ENCODE measurements at places on chromosomes 16 and 17. TPM values are rescaled to one million over a fixed set of nuclear protein-coding genes. Genes with fewer than 3 reads are reported as not detected.

The SRL gene
- 1.4 TPM for total RNA-seq

The SLC16A11 gene
- 4.5 TPM for total RNA-seq

The TMED6 gene
- 1.0 TPM for total RNA-seq

The PRR14 gene
- total RNA-seq, result 68.9 TPM

The ARHGDIA gene
- 340 TPM for total RNA-seq

The OR4D1 gene
- not detected for total RNA-seq

The EPX gene
- not detected for total RNA-seq

The C16orf54 gene
- 3.0 TPM for total RNA-seq

The SOX8 gene
- 1.4 TPM for total RNA-seq

The ASPA gene
- total RNA-seq, result 2.4 TPM

The NXN gene
- 46.0 TPM for total RNA-seq

The TBX2 gene
- total RNA-seq, result 33.9 TPM

The KRTAP4-4 gene
- not detected for total RNA-seq

The GRAP gene
- total RNA-seq, result 7.8 TPM

- no peak for DNase-seq
These were observed 613.7 kb downstream of the TMEM114 start for GRCh38 chr16:7976563-7976962.

GRCh38 chr17:46078675-46079074 lies 79.6 kb downstream of the STH start:
- no peak for DNase-seq

DNA sequence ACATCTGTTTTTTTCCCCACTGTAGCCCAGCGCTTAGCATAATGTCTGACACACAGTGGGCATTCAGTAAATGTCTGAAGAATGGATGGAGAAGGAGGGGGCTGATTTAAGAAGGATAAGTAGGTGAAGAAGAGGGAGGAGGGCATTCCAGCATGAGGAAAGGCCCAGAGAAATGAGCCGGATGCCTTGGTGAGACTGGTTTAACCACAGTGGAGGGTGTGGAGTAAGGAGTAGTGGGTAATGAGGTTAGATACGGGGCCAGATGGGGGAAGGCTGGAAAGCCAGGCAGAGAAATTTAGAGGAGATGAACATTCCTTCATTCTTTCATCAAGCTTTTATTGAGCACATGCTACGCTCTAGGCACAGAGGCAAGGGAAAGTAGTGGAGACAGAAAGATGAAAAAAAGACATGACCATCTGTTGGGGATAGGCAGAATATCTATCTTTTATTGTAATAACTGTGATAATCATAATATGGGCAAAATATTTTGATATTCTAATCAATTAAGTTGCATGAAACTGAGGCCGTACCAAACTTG lies 43.7 kb upstream of the NFAT5 start:
- no peak for DNase-seq

GRCh38 chr17:49944273-49944870 lies 24.6 kb upstream of the DLX4 start:
- DNase-seq, result no peak

DNA sequence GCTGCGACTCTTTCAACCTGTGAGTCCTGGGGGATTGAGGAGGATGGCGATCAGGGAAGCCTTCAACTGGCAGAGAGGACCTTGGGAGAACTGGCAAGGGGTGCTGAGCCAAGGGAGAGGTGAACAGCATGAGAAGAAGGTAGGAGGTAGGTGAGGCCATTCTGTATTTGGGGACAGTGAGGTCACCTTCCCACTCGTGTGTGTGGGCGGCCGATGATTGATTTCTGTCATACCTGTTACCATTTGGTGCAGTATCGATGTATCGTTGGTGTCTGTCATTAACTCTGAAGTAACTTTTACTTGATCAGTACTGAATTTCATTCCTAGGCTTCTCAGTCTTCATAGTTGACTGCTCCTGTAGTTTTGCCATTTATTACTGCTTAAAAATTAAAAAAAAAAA lies 3.8 kb downstream of the ARSG start:
- DNase-seq, result no peak

GRCh38 chr17:44901411-44901921 lies 2.2 kb upstream of the EFTUD2 start:
- DNase-seq, result no peak

DNA sequence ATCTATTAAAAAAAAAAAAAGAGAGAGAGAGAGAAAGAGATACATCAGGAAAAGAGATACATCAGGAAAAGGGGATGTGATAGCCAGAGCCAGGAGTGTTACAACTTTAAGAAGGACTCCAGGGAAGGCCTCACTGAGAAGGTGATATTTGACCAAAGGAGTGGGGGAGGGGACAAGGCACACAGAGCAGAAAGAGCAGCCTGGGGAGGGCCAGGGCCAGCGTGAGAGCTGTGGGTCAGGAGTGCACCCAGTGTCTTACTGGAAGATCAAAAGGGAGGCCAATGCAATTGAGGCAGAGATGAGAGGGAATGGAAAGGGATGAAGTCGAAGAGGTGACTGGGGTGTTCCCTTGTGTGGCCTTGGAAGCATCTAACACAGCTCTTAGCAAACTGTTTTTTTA lies 7.7 kb downstream of the ASPHD1 start:
- DNase-seq, result no peak

DNA sequence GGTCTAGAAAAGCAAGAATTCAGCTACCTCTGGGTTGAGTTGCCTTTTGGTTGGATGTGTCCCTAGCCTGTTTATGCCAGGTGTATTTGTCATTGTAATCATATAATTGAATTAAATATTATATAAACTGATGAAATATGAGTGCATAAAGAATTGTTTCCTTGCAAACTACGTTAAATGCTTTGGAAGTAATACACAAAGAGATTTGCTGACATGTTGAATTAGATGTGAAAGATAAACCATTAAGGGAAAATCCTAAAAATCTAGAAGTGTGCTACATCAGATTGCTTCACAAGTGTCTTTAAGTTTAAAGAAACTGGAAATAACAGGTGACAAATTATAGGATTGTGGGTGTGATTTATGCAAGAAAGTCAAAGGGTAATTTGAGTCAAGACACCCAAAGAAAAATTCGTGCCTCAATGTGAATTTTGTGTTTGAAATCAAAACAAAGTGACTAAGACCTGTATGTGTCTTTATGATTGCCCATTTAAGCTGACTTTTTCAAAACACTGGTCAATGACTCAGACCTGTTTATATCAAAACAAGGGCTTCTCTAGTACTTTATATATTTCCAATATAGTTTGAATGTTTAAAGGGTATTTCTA lies 5.1 kb upstream of the PYY start:
- DNase-seq, result no peak

- DNase-seq, result no peak
These were observed 109.0 kb downstream of the RAP1GAP2 start for GRCh38 chr17:2905269-2905668.

- no peak for DNase-seq
These were observed 45.8 kb downstream of the TNFRSF13B start for GRCh38 chr17:16926061-16926511.

DNA sequence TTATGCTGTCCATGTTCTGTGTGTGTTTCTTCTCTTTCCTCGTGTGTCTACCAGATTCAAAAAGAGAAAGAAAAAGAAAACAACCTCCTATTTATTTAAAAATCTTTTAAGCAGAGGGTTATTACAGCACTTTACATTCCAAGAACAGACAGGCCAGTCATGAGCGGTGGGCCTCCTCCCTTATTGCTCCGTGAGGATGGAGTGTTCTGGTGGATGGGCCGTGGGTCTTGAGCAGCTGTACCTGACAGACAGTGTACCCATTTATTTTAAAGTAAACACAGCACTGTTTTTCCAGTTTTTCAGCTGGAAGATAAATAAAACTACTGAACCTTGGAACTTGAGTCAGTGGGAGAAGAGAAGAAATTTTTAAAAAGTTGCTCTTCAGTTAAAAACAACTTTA lies 52.4 kb downstream of the WWP2 start:
- DNase-seq, result no peak

GRCh38 chr16:80466024-80466987 lies 74.5 kb upstream of the DYNLRB2 start:
- DNase-seq, result peak; percentile 73

DNA sequence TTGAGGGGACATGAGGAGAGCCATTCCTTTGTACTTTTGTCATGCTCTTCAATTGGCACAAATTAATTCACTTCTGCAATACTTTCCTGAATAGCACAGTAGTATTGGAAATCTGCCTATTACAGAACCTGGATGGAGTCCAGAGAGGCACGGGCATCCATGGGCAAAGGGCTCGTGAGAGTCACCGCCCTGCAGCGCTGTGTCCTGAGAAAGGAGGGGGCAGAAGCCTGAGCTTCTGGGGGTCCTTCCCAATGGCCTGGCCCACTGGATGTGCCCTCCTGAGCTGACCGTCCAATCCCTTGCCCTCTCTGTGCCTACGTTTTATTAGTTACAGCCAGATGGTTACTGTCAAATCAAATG lies 3.5 kb downstream of the G6PC1 start:
- no peak for DNase-seq

DNA sequence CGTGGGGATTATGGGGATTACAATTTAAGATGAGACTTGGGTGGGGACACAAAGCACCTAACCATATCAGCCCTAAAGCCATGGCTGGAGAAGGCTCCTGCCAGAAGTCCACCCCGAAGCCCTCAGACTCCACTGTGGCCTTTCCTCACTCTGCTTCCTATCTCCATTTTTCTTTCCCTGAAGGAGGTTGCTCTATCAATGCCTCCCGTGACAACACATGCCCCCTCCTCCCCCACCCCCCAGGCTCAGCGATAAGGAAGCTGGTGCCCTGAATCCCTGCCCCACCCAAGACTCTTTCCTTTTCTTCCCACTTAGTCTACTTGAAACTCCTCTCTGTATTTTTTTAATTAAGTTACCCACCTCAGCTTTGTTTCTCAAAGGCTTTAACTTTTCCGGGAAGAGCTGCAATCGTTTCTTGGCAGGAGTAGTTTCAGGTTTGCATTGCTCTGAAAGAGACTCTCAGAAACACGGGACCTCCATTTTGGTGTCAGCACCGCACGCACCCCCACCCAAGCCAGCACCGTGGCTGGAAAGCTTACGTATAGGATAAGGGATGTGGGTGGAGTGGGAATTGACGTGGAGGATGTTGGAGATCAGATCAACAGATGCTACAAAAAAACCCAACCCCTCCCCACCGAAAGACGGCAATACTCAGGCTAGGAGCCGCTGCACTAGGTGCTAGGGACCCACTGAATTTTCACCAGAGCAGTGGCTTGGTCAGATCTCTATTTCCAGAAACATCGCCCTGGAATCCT lies 15.2 kb upstream of the CA4 start:
- DNase-seq, result peak; percentile 9

GRCh38 chr16:13081825-13082331 lies 180.5 kb downstream of the SHISA9 start:
- DNase-seq, result no peak

DNA sequence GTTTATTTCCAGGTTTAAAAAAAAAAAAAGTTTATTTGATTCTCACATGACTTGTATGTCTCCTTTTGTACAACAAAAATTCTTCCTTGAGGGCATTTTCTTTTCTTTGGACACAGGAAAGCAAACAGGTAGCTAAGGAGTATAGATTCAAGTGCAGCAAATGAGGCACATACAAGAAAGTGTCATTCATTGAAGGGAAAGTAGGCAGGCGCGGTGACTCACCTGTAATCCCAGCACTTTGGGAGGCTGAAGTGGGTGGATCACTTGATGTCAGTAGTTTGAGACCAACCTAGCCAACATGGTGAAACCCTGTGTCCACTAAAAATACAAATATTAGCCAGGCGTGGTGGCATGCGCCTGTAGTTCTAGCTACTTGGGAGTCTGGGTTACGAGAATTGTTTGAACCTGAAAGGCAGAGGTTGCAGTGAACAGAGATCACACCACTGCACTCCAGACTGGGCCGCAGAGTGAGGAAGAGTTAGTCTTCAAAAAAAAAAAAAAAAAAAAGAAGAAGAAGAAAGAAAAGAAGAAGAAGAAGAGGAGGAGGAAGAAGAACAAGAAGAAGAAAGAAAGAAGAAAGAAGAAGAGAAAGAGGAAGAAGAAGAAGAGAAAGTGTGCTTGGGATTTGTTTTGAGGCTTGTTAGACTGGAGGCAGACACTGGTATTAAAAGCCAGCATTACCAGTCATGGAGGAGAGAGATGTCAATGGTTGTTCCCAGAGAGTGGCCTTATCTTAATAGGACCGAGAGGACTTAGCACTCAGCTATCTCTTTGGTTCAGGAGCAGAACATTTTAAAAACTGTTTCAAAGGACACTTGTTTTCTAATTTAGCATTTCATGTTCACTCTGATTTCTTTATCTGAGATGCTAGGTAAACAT lies 19.7 kb downstream of the GINS3 start:
- DNase-seq, result no peak

DNA sequence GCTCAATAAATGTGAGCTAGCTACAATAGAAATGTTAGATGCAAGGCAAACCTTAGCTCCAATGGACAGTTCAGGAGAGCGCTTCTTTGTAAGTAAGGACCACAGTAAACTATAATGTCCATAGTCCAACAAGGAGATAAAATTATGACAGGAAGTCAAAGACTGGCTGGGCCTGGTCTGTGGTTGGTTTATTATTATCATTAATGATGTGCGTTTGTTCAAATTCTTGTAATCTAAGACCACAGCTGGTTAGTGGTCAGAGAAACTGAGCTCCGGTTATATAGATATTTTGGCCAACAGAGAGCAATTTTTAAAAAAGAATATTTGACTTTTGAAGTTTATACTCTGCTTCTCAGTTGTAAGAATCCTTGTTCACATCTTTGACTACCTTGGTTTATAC lies 4.7 kb upstream of the CMTM2 start:
- no peak for DNase-seq

- DNase-seq, result no peak
These were observed 167.3 kb upstream of the IRX3 start for GRCh38 chr16:54453871-54454270.

- no peak for DNase-seq
These were observed 61.8 kb downstream of the SMG6 start for GRCh38 chr17:2241823-2242222.

GRCh38 chr17:19737305-19738072 lies 10.6 kb downstream of the ALDH3A1 start:
- DNase-seq, result no peak

DNA sequence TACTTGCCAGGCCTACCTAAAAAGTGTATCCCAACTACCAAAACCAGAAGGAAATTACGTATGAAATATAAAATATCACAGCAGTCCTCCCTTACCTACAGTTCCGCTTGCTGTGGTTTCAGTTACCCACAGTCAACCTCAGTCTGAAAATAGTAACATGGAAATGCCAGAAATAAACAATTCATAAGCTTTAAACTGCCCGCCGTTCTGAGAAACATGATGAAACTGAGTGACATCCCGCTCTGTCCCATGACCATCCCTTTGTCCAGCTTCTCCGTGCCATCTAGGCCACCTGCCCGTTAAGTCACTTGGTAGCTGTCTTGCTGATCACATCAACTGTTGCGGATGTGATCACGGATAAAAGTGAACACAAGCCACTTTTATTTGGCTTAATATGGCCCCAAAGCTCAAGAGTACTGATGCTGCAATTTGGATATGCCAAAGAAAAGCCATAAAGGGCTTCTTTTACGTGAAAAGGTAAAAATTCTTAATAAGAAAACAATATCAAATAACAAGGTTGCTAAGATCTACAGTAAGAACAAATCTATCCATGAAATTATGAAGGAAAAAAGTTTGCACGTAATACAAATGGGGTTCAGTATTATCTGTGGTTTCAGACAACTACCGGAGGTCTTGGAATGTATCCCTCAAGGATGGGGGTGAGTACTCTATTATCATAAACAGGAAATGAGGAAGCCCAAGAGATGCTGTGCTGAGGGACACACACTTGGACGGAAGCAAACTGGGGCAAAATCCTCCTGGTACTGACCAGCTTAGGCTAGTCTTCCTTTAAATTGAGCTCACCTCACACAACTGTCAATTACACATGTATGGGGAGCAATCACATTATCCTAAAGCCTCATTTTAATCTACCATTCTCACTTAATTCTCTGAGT lies 8.2 kb downstream of the USP22 start:
- DNase-seq, result no peak

GRCh38 chr16:9950658-9951057 lies 231.6 kb downstream of the GRIN2A start:
- no peak for DNase-seq

- DNase-seq, result no peak
These were observed 557.2 kb downstream of the TOX3 start for GRCh38 chr16:51989637-51990230.

All from mucosa of gallbladder (tissue), 1 donor.